ENCODE measurements at places on chromosomes 3 and 15.
A peak's percentile ranks its signal among the peaks of the same experiment; 100 is the strongest.

GRCh38 chr15:80152896-80153876 lies at the start of gene FAH:
FAH (plus strand) TSS chr15:80152999; CDS start chr15:80153055, 56 bp downstream.
- peak; percentile 80 for DNase-seq

DNA sequence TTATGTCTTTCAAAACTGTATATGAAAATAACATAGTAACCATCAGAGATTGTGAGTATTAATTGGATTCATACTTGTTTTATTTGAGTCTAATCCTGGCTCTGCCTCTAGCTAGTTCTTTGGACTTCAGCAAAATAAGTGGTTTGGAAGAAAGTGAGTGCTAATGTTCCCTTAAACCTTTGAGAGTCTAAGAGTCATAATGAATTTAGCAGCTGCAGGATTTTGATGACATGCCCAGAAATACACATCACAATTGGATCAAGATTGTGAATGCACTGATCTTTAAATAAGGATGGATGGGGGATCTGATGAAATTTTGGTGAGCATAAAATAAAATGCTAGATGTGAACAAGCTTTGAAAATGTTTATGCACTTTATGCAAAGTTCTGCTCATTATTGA lies 79.9 kb upstream of the FAM98B start:
- DNase-seq, result no peak

DNA sequence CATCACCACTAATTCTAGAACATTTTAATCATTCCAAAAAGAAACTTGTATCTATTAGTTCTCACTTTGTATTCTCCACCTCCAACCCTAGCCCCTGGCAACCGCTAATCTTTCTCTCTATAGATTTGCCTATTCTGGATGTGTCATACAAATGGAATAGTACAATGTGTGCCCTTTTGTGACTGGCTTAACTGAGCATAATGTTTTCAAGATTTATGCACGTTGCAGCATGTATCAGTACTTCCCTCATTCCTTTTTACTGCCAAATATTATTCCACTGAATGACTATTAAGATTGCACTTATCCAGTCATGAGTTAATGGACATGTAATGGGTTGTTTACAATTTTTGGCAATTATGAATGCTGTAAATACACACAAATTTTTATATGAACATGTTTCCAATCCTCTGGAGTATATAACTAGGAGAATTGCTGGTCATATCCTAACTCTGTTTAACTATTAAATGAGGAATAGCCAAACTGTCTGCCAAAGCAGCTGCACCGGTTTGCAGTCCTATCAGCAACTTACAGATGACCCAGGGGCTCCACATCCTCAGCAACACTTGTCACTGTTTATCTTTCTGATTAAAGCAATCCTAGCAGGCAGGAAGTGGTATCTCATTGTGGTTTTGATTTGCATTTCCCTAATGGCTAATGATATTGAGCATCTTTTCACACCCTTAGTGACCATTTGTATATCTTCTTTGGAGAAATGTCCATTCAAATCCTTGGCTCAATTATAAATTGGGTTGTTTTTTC lies 42.9 kb downstream of the DCUN1D1 start:
- DNase-seq, result peak; percentile 74

DNA sequence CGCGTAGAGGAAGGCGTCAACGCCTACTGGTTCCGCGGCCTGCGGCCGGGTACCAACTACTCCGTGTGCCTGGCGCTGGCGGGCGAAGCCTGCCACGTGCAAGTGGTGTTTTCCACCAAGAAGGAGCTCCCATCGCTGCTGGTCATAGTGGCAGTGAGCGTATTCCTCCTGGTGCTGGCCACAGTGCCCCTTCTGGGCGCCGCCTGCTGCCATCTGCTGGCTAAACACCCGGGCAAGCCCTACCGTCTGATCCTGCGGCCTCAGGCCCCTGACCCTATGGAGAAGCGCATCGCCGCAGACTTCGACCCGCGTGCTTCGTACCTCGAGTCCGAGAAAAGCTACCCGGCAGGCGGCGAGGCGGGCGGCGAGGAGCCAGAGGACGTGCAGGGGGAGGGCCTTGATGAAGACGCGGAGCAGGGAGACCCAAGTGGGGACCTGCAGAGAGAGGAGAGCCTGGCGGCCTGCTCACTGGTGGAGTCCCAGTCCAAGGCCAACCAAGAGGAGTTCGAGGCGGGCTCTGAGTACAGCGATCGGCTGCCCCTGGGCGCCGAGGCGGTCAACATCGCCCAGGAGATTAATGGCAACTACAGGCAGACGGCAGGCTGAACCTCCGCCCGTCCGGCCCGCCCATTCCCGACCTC lies 4.1 kb downstream of the ISLR2 start:
- no peak for DNase-seq

- DNase-seq, result no peak
Observed at GRCh38 chr15:65824941-65825544, 33.0 kb upstream of the DENND4A start.

DNA sequence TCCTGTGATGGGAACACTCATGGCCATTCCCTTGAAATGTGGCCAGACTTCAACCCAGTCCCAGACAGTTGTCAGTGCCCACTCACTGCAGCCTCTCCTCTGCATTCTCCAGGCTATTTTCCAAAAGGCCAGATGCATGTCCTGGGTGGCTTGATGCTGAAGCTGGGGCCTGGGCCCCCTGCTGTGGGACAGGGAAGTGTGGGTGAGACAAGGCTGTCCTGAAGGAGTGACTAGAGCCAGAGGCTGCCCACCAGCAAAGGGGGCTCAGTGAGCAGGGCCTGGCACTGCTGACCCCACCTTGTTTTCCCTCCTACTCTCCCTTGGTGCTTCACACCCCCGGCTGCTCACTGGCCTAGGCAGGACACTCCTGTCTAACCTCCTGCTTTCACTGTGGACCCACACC lies 11.9 kb downstream of the CISH start:
- no peak for DNase-seq

DNA sequence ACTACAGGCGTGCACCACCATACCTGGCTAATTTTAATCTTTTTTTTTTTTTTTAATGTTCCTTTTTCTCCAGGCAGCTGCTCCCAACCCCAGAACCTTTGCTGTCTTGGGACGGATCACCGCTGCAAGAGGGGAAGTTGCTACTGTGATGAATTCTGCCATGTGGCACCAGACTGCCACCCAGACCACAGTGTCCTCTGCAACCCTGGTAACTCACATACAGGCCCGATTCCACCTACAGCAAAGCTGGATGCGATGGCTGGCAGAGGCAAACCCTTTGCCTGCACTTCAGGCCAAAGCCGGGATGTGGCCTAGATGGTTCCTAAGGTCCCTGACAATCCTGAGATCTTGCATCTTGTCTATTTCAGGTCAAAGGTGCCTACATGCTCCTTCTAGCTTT lies 12.7 kb upstream of the MUC20 start:
- DNase-seq, result peak; percentile 40

DNA sequence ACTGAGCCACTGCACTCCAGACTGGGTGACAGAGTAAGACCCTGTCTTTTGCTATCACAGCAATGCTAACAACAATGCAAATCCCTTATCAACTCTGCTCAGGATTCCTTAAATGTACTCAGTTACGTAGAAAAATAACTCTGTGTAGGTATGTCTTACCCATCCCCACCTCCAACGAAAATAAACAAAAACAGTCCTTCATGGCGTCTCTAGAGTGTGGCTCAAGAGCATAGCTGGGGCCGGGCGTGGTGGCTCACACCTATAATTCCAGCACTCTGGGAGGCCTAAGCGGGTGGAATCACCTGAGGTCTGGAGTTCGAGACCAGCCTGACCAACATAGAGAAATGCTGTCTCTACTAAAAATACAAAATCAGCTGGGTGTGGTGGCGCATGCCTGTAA lies 13.2 kb upstream of the NCKIPSD start:
- no peak for DNase-seq

- no peak for DNase-seq
Observed at GRCh38 chr3:14512281-14512941, 27.7 kb downstream of the GRIP2 start.

DNA sequence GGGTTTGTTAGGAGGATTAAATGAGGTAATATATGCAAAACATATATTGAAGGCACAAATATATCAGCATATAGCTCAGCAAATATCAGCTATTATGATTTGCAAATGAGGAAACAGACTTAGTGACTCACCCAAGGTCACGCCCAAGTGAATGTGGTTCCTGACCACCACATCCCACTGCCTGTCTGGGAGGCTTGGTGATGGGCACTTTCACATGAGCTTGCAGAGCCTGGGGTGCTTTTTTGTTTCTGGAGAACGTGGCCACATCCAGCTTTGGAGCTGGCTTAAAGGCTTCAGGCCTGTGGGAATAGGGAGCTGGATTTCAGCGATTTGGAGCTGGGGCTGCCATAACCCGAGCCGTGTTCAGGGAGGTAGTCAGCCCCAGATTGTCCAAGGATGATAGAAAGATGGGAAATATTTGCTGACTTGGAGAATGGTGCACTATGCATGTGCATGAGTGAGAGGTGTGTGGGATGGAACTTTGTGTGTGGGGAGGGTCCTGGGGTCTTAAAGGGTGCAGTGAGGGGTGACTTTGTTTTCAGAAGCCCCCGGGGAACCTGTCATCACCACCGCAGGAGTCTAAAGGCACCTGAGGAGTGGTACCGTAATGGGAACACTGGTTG lies 12.0 kb upstream of the FGD5 start:
- no peak for DNase-seq

- no peak for DNase-seq
Observed at GRCh38 chr3:107987036-107987939, 103.5 kb downstream of the CD47 start.

DNA sequence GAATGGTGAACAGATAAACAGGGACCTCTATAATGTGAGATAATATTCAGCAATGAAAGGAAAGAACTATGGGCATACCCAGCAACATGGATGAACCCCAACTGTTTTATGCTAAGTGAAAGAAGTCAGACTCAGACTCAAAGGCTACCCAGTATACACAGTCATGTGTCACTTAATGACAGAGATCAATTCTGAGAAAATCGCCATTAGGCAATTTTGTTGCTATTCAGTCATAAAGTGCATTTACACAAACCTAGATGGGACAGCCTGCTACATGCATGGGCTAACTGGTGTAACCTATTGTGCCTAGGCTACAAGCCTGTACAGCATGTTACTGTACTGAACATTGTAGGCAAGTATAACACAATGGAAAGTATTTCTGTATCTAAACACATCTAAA lies 76.5 kb downstream of the B3GNT5 start:
- DNase-seq, result no peak

DNA sequence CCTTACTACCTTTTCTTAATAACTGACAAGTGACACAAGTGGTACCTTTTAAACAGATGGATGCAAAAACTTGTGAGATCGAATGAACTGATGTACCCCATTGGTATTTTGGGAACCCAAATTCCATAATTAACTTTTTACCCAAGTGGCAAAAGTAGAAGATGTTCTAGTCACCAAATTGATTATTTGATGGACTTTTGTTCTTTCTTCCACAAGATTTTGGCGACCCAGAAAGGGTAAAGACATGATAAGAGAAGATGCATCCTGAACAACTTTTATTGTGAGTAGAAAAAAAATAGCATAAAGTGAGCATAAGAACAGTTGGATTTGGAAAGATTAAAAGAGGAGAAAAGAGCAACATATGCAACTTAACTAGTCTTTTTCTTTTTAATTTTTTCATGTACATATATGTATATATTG lies 159.5 kb downstream of the TIGIT start:
- no peak for DNase-seq

- DNase-seq, result no peak
Observed at GRCh38 chr3:25725810-25726209, 57.4 kb downstream of the NGLY1 start.

DNA sequence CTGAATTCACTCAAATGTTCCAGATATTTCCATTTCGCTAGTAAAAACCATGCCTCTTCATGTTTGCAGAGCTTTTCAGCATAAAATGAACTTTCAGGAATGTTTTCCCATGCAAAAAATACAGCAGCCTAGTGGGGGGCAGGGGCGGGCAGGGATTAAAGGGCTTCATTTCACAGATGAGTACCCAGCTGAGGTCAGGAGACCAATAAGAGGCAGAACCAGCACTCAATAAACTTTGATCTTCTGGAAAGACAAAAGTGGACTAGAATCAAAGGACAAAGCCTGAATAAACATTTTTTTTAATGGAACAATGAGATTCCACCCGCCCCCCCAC lies 8.0 kb downstream of the KLHL25 start:
- DNase-seq, result no peak

DNA sequence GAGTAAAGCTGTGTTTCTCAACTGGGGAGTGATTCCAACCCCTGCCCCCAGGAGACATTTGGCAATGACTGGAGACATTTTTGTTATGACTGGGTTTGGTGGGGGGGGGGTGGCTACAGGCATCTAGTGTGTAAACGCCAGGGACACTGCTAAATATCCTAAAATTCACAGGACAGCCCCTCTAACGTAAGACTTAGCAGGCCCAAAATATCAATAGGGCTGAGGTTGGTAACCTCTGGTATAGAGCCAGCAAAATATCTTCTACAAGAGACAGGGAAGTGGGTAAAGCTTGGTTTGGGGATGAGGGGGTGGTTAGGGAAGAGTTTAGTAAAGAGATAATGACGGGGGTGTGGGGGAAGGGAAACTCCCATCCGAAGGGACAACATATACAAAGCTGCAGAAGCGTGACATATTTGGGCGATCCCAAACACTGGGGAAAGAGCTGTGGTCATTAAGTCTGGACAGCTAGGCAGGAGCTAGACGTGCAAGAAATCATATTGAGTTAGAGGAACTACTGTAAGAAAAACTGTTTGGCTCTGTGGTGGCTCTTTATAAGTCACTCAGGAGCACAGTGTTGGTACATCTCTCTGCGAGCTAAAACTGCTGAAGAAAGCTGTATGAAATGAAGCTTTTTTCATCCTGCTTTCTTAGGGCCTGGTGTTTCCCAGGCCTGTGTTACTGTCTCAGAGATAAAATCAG lies 697 bp upstream of the TRIM69 start:
- DNase-seq, result peak; percentile 47

- peak; percentile 78 for DNase-seq
Observed at GRCh38 chr15:90101130-90101968, 919 bp downstream of the IDH2 start.

All from Karpas-422 (cell line).